ENCODE measurements at places on chromosomes 2 and 18. TPM values are rescaled to one million over a fixed set of nuclear protein-coding genes. Genes with fewer than 3 reads are reported as not detected.

- DNase-seq, result no peak
Measured at GRCh38 chr18:11035814-11036495, 113.4 kb downstream of the PIEZO2 start.

Gene TIMM21
- polyA plus RNA-seq, result 27.6 TPM

DNA sequence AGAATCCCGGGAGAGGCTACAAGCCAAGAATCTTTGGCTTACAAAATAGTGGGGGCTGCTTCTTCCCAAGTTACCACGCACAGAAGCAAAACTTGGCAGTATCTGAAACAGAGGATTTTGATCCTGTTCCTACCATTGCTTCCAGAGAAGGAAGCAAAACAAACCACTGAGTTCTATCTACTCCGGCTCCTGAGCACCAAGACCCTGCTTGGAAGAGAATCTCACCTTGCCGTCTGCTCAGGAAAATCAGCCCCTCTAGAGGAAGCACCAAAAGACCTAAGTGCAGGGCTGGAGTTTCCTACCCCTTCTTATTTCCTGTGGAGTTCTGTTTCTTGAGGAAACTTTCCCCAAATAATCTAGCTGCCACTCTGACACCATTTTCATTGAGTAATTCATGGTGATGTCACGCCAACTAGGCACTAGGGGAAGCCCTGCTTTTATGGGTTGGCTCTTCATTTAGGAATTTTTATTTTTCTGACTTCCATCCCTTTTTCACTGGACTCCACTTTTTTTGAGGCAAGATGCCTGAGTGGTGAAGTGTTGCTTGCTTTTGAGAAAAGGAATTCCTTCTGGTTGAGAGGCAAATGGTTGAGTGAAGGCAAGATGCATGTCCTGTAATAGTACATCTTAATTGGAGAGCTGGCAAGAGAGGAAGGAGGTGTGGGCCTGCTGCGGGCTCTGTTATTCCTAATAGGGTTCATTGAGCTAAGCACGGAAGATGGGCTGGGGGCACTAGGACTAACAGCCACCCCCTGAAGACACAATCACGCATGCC, 36.8 kb upstream of the EML4 start:
- no peak for DNase-seq

Gene TRIM43B
- 0.37 TPM for polyA plus RNA-seq

Gene ARMC9
- polyA plus RNA-seq, result 38.5 TPM

DNA sequence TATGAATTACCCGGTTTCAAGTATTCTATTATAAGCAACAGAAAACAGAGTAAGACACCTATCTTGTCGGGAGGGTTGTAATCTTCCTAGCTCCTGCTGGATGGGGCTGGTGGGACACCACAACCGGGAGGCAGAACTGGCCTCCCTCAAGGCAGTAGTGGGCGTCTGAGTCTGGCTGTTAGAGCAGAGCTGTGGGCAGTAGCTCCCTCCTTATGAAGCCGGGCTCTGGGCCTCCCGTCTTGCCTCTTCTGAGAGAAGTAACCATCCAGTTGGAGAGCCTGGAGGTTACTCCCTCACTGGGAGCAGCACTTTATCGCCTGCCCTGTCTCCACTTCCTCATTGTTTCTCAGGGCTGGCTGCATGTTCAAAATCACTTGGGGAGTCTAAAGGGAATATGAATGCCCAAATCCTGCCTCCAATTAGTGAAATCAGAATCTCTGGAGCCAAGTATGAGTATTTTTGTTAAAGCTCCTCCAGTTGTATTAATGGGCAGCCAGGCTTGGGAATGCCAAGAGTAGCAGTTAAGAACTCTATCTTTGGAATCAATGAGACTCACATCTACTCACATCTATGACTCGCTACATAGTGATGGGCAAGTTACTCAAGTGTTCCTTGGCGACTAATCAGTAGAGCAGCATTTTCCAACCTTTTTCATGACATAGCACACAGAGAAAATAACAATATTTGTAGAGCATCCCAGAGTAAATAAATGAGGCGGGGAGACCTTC, 27.3 kb upstream of the NRP2 start:
- no peak for DNase-seq

Gene IL36RN
- not detected for polyA plus RNA-seq

DNA sequence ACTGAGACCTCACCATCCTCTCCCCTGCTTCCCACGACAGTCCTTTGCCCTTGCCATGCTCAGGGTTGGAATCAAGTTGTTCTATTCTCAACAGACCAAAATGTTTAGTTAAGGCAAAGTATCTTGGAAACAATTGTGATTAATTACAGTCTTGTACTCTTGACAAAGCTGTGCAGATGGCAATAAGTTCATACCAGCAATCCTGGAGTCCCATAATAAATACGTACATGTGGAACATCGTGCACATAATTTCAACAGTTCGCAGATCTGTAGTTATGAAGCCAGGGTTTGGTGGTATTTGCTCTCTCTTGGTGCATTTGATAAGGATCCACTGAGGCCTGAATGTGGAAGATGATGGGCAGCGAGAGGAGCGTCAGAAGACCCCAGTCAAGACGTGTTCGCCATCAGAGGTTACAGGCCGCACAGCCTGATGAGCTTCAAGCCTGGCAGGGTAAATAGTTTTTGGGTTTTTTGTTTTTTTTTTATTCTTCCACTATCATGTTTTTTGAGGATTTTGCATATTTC, 52.9 kb upstream of the EML6 start:
- no peak for DNase-seq

Gene WNT6
- polyA plus RNA-seq, result 0.08 TPM

Gene SLC8A1
- polyA plus RNA-seq, result 3.2 TPM

- DNase-seq, result no peak
Measured at GRCh38 chr18:48813321-48813720, 137.4 kb downstream of the SMAD7 start.

DNA sequence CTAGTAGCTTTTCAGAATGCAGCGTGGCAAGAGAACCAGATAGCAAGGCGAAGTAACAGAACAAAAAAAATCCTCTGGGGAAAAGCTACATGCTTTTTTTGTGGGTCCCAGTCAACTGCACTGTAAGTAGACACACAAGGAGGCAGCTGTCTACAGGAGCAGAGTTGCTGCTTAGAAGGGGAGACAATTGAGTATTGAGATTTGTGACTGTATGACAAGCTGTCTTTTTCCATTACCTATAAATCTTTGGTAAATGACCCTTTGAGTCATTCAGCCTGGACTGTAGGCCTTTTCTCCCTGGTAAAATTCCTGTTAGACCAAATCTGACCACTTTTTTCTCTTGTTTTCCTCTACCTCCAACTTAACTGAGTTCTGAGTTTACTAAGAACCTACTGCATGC, 144.1 kb upstream of the FOSL2 start:
- no peak for DNase-seq

DNA sequence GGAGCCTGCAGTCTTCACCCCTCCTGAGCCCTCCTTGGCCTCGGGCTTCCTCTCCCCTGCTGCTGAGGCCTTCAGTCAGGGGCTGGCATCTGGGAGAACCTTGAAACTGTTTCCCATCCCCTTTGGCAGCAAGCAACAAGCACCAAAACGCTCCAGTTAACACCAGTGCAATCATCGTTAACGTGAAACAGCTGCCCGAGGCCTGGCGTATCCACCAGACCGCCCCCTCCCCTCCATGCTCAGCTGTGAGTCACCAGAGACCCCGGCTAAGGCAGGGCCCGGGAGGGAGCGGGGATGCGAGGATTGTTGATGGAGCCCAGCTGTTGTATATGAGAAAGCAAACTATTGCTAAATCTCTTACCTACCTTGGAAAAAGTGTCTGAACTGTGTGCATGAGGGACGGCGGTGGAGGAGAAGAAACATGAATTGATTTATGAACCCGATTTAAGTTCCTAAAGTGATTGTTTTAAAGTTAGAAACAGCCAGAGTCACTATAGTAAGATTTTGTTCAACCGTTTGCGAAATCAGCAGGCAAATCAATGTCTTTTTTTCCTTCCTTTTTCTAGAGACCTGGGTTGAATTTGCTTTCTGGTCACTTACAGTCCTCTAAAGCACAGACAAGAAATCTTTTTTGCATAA, 5.2 kb downstream of the ZFP36L2 start:
- DNase-seq, result peak; percentile 90

DNA sequence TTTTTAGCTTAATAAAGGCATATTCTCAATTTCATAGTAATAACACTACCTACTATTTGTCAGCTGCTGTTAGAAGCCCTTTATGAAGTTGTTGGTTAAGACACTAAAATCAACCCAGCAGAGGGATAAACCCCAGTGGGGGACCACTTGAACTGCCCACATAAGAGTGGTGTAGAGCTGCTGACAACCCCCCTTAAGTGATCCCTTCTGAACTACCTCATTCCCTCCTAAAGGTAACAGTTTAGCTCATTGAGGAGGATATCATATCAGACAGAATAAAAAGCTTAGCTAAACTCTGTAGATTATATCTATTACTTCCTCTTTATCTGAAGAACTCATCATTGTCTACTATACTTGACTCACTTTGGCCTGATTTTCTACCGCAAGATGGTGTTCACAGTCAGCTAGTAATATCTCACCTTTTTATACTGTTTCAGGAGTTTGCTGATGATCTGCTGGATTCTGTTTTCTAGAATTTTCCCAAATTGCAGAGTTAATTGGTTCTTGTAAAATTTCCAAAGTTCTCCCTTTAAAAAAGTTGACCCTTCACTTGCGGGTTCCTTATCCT, 16.2 kb downstream of the GALM start:
- DNase-seq, result no peak

DNA sequence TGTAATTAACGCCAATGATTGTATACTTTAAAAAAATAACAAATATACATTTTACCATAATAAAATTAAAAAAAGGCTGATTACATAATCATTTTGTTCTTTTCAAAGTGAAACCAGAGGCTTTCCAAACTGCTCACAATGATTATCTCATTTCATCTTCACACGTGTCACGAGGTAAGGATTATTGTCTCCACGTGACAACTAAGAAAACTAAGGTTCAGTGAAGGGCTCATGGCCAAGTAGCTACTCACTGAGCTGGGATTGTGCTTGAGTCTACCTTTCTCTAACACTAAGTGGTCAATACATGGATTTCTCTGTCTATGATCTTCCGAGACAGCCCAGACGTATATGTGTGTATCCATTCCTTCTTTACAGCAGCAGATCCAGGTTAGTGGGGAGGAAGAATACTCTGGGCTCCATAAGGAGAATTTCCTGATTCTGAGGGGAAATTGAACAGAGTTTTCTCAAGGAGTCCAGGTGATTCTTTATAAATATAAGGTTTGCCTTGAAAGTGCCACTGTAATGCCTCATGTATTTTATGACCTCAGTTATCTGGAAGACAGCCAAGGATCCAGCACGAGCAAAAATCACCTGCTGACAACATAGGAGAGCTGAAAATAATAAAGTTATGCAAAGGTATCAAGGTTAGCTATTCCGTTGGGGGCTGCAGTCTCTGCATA, 25.6 kb upstream of the ACSL3 start:
- no peak for DNase-seq

DNA sequence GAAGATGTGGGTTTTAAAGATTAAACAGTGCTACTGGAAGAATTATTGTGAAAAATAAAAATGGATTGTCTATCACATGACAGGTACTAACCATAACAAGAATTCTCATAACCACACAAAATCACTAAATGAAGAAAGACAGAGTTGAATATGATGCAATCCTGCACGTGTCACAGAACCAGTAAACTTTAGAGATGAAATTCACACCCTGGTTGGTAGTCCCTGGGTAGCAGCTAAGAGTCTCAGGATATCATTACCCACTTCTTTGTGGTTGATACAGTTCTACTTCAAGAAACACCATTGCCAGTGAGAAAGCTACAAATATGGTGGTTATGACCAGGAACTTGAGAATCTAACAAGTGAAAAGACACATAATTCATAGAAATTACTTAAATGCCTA, 450.2 kb downstream of the ERBB4 start:
- DNase-seq, result no peak

Gene RETREG2
- 94.8 TPM for polyA plus RNA-seq

DNA sequence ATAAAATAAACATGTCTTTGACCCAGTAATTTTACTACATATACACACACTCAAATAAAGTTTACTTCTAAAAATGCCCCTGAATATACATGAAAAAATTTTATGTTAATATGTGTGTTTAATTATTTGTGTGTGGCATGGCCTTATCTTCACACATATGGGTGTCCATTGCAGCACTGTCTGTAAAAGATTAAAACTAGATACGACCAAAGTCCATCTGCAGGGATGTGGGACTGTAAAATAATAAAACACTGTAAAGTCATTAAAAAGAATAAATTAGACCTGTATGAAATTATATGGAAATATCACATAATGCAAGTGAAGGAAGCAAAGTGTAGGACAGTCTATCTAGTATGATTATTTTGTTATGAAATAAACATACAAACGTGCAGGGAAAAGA, 337.3 kb downstream of the RND3 start:
- DNase-seq, result no peak

Gene C2orf49
- 8.5 TPM for polyA plus RNA-seq

GRCh38 chr2:70992945-70993853, 1.5 kb downstream of the TEX261 start:
- no peak for DNase-seq

- DNase-seq, result no peak
Measured at GRCh38 chr2:142178604-142179003, 47.8 kb upstream of the LRP1B start.

Gene TMEM37
- polyA plus RNA-seq, result 0.13 TPM

- DNase-seq, result no peak
Measured at GRCh38 chr2:123468071-123468470, 557.0 kb upstream of the CNTNAP5 start.

GRCh38 chr18:33560686-33561370, 17.2 kb upstream of the ASXL3 start:
- DNase-seq, result peak; percentile 34

- peak; percentile 93 for DNase-seq
Measured at GRCh38 chr18:55589625-55590291, 1.8 kb upstream of the TCF4 start.

DNA sequence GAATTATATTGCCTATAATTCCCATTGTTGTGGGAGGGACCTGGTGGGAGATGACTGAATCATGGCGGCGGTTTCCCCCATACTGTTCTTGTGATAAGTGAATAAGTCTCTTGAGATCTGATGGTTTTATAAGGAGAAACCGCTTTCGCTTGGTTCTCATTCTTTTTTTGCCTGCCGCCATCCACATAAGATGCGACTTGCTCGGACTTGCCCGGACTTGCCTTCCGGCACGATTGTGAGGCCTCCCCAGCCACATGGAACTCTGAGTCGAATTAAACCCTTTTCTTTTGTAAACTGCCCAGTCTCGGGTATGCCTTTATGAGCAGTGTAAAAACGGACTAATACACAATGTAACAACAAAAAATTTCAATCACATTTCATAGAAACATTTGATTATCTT, 115.8 kb downstream of the C2orf74 start:
- DNase-seq, result no peak

All from SK-N-SH (cell line).